ENCODE measurements at places on chromosomes 2 and 18.
A peak's percentile ranks its signal among the peaks of the same experiment; 100 is the strongest.

DNA sequence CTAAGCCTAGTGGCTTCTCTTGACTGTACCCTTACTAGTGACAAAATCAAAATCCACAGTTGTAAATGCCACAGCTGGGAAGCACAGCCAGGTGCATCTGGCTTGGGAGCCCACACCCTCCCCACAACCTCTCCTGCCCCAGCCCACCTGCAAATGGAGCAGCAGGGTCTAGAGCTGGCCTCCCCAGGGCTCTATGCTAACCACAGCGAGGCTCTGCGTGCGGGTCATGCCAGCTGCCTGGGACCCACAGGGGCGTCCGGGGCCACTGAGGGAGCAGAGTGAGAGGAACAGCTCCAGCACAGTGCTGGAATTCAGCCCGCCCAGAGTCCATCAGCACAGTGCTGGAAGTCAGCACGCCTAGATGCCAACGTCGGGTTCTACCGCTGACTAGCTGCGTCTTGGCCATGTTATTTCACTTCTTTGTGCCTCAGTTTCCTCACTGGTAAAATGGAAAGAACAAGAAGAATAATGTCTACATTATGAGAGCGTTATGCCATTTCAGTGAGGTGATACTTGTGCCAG, 109.1 kb upstream of the ID2 start:
- no peak for DNase-seq

DNA sequence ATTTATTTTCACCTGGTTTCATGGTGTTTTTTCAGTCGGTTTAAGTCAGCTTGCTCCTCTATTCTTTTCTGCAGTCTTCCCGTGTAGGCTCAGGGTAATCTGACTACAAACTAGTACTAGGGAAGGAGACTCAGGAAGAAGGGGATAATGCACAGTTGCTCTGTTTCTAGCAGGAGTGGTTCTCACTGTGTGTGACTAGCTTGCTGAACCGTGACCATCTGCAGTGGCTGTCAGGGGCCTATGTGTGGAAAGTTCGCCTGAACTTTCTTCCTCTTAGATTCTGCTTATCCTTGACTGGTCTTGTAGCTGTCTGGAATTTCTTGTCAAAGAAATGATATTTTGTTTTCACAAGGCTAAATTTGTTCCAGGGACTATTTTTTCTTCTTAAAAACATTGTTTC, 46.3 kb upstream of the AQP4 start:
- no peak for DNase-seq

- no peak for DNase-seq
Measured at GRCh38 chr2:105688946-105689345, 55.8 kb upstream of the NCK2 start.

DNA sequence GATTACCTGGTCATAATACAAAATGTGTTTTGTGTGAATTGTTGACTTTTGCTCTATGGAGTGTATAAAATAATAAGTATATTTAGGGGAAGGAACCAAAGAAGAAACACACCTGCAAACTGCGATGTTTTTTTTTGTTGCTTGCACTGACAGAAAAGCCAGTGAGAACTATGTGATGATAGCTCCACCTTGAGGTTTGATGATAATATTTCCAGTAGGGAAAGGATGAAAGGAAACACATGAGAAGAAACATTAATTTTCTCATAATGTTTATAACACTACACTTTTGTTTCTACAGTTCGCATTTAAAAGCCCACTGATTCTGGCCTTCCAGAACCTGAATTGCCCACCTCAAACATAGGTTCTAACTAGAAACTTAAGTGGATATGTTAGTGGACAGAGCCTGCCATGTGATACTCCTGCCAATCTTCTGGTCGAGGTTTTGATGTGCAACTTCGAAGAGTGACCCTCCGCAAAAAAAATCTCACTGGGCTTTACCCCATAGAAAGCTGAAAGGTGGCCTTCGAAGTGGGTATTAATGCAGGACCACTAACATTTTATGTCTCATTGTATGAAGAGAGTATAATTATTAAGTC, 476.4 kb upstream of the SPHKAP start:
- peak; percentile 29 for DNase-seq

DNA sequence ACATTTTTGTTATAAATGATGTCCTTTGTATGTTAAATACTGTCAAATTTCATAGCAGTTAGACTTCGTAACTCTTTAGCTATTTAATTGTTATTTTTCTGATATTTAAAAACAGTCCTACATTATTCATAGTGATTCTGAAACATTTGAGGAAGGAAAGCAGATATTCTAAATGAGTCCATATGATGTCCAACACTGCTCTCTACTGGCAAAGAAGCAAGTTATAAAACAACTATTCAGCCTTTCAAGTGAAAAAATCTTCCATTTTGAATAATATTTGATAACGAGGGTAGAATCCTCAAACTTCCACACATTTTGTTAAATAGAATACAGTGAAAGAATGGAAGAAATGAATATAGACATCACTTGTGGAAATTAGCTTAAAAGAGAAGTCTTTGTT, 220.8 kb downstream of the GULP1 start:
- peak; percentile 14 for DNase-seq

All from NCI-H446 (cell line).